ENCODE measurements at places on chromosomes 4 and X.

DNA sequence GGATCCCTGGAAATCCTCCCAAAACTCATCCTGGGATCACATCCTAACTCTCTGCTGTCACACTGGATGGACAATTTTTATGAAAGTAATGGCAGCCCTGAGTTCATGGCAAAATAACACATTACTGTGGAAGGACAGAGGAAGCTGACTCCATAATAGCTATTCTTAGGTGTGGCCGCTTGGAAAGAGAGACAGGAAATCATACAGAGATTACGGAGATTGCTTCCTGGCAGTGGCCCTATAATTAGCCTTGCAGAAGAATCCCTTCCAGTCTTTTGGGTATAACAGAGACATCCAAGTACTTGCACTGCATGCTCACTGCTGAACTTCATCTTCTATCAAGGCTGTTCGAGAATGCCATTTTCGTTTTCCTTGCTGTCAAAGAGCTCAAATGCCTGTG is 133.1 kb upstream of the VCX start:
- DNase-seq, result no peak

DNA sequence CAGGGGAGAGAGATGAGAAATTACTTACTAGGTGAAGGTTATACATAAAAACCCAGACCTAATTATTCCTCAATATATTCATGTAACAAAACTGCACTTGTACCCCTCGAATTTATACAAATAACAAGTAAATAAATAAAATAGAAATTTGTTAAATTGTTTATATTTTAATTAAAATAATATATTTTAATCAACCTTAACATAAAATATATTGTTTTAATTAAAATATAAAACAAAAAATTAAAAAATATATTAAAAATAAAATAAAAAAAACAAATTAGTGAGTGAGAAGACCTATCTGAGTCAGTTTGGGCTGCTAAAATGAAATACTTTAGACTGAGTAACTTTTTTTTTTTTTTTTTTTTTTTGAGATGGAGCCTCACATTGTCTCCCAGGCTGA is 87.4 kb upstream of the PCDH7 start:
- DNase-seq, result no peak

- no peak for DNase-seq
Measured at GRCh38 chr4:172124656-172125308, 311.6 kb downstream of the GALNTL6 start.

GRCh38 chrX:8672176-8672575 is 59.8 kb downstream of the ANOS1 start:
- DNase-seq, result no peak

DNA sequence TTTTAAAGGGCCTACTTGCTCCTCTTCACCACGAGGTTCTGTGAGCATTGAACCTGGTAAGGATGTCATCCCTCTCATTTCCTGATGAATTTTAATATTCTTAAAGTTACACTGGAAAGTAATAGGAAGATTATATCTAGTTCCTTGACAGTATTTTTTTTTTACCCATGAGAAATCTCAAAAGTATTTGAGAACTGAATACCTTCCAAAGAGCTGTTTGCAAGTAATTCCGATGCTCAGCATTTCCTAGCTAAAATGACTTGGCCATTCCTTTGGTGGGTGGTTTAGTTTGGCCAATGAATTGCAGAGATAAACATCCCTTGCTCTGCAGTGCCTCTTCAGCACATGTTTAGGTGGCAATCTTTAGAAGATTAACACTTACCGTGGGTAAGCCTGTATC is 110.2 kb upstream of the WDR1 start:
- DNase-seq, result no peak

DNA sequence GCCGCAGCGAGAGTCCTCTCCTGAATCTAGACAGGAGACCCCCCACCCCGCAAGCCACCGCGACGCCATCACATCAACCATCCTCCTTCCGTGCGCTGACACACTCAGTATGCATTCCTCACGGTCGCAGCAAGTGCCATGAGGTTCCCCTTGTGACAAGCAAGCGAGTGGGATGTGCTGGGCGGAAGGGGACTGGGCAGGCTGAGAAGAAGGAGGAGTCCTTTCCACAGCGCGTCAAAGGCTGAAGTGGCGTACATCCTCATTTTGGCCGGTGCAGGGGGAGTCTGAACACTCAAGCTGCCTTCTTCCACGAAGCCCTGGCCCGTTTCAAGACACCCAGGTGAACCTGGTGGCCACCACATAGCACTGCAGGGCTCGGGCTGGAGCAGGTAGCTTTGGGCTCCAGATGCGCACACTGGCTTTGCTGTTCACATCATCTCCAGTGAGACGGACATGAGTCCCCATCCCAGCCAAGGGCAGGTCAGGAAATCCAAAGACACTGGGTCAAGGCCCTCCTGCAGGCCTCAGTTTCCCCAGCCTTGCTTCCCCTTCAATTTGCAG is 30.4 kb downstream of the CCNQ start:
- no peak for DNase-seq

DNA sequence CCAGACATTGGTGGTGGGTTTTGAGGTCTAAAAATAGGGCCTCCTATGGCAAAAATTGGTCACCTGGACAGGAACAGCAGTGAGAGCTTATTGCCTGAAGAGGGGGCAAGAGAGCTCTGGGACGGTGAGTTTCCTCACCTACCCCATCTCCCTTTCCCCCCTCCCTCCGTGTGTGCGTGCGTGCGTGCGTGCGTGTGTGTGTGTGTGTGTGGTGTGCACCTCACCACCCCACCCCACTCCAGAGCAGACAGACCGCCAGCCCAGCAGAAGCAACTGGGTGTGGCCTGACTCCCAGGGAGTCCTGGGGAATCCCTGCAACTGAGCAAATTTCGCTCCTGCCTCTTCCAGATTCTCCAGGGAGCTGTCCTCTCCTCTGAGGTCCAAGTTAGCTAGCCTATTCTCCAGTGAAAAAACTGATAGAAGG is 44.7 kb downstream of the PRPS1 start:
- DNase-seq, result no peak

DNA sequence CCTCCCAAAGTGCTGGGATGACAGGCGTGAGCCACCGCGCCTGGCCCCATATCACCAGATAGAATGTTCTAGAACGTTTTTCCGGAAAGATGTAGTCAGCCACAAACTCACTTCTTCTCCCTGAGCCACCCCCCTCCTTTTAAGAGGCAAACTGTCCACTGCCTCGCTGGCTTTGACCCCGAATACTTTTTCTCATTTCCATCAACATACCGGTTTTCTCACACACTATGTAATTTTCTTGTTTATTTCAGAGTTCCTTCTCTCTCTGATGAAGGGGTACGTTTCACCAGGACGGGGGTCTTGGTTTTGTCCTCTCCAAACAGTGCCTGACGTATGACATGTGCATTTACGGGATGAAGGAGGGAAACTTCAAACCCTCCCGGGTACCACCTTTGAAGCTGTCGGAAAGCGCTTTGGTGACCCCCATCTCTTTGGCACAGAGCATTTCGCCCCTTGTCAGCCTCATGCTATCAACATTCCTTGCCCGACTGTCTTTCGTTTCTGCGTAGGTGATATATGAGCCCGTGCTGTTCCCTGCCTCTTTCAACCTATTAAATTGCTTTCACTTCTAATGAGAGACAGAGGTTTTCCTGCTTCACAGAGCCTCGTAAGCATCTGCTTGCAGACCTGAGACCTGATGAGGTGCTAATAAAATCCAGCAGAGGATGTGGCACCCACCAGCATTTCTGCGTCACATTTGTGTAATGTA is 73.8 kb downstream of the CRLF2 start:
- no peak for DNase-seq

DNA sequence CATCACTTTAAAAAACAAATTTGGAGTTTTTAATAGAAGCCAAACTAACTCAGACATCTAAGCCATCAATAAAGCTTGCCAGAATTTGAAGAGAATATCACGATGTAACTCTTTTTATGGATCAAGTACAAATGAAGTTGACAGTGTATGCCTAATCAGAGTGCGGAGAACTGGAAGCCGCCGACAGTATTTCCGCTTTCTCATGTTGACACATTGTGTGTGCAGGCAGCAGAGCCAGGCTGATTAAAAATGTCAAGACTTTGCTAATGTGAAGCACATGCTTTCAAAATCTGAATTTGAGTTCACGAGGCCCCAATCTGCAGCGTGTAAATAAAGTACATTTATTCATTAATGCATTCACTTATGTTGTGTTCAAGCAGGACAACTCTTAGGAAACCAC is 161.2 kb downstream of the TENM3 start:
- no peak for DNase-seq

Data from stimulated activated CD8-positive, alpha-beta memory T cell treated with anti-CD3 and anti-CD28 coated beads, Interleukin-7, amount 100 ng/mL, for 24 hours (primary cell).